OCI-LY7 (cell line): ENCODE measurements at places on chromosomes 1 and 21. TPM values are rescaled to one million over a fixed set of nuclear protein-coding genes. Genes with fewer than 3 reads are reported as not detected.

GRCh38 chr1:230284891-230285290, 141.2 kb downstream of the PGBD5 start:
- no peak for DNase-seq

- DNase-seq: no peak
Measured at GRCh38 chr1:92037400-92037799, 7.6 kb downstream of the EPHX4 start.

LAPTM5 gene
- total RNA-seq: 137 and 163 TPM in 2 replicates

- DNase-seq: no peak
Measured at GRCh38 chr1:228045871-228046270, 36.6 kb upstream of the ARF1 start.

WNT9A gene
- total RNA-seq: not detected in 2 replicates

DNA sequence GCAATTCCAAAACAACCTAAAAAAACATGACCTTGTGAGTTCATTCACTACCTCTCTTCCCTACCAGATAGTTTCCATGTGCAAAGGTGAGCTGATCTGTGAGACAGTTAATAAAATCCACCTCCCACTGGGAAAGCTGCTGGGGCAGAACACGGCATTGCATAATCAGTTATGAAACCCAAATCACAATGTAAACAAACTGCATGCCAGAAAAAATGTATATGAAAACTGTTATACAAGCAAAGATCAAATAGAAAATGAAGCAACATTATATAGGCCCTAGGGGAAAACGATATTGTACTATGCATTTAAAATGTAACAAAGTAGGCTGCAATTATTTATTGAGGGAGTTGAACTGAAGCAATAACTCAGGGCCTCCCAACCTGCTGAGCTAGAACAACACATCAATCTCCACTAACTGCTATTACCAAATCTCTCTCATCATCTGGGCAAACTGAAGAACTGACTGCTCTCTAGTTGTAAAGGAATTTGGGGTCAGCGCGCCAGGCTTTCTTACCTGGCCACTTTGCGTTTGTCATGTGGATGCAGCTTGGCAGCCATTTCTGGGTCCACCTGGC, 31.0 kb downstream of the TRIT1 start:
- no peak for DNase-seq

SPATA1 gene
- total RNA-seq: 1.4 and 6.9 TPM in 2 replicates

GRCh38 chr21:41800425-41801320, 33.8 kb upstream of the RIPK4 start:
- DNase-seq: no peak

- no peak for DNase-seq
Measured at GRCh38 chr1:196178083-196178635, 430.1 kb downstream of the KCNT2 start.

DEPDC1 gene
- 45.7 and 49.6 TPM in 2 replicates for total RNA-seq

DNA sequence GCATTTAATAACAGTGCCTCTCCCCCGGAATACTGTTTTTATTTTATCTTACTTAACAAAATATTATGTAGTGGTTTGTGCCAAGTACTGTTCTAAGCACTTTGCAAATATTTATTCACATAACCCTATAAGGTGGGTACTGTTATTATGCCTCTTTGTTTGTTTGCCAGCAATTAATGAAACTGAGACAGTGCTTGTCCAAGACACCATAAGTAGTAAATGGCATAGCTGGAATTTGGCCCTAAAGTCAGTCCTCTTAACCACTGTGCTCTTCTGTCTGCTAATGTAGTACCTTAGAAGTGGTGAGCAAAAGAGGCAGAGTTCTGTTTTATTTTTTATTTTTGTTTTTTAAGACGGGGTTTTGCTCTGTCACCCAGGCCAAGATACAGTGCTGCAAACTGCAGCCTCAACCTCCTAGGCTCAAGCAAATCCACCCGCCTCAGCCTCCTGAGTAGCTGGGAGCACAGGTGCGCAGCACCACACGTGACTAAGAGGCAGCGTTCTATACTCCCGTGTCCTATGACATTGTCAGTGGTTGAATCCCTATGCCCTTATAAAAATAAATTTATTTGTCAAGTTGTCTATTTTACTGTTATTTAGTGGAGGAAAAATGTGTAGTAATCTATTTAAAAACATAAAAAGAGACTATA, 165.8 kb downstream of the CLEC20A start:
- no peak for DNase-seq

DNA sequence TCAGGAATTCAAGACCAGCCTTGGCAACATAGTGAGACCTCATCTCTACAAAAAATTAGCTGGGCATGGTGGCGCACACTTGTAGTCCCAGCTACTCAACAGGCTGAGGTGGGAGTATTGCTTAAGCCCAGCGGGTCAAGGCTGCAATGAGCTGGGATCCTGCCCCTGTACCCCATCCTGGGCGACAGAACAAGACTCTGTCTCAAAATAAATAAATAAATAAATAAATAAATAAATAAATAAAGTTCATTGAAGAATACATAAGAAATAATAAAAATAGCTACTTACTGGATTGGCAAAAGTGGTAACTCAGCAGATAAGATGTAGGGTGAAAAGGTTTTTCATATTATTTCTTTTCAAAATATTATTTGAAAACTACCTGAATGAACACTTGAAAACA, 5.9 kb downstream of the CEP170 start:
- no peak for DNase-seq

TMEM52 gene
- 2.5 and 2.7 TPM in 2 replicates for total RNA-seq

DNA sequence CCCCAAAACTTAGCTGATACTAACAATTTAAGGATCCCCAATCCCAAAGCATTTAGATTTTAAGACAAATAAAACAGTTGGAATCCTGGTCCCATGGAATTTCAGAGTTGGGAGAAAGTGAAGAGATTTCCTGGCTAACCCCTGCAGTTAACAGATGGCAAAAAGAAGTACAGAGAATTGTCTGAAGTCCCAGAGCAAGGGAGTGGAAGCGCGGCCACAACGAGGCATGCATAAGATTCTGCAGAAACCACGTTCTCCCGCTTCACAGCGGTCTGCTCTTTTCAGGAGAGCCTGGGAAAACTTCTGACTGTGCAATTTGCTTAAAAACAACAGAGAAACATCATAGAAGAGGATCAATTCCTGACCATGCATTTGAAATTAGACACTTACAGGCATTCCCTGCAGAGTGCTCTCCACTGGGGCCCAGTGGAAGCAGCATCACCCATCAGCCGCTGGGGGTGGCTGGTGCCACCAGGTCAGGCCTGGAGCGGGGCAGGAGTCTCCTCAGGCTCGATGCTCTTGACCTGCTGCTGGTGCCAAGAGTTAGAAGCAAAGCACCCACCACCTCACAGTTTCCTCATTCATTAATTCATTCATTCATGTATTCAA, 226.7 kb upstream of the POU3F1 start:
- no peak for DNase-seq

DNA sequence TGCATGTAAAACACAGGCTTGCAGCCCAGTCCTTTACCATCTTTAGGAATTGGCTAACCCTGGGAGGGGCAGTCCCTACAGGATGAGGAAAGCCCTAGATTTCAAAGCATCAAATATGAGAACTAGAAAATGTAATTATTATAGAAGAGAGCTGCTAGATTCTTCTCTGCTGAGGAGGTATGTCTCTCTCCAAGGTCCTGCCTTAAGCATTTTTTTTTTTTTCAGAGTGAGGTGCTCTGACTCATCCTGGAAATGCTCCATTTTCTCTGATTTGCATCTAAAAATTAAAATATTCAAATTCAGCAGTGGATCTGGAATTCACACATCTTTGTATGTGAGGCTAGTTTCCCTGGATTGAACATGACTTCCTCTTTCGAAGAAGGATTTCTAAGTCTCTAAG, 149.8 kb downstream of the ZNF648 start:
- DNase-seq: no peak

TMCO4 gene
- 7.8 and 8.1 TPM in 2 replicates for total RNA-seq

DNA sequence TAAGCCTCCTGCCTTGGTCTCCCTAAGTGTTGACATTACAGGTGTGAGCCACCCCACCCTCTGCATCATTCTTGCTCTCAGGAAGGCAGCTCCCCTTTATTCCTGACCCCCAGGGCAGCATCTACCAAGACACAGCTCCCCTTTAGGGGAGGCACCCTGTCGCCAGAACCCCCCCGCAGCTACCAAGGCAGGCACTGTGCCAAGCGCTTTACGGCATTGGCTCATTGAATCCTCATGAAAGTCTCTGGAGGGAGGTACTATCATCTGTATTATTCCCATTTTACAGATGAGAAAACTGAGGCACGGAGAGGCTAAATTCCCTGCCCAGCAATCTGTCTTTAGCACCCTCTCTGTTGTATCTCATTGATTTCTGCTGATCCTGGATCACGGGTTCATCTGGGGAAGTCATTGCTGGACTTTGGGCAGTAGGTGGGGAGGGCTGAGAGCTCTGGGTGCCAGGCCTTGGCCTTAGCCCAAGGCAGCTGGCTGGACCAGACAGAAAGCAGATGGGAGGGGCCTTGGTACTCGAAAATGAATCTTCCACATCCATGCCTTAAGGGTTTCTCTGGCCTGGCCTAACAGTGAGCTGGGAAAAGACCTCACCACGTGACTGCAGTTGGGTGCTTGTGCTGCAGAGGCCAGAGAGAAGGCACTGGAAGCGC, 5.9 kb downstream of the PLOD1 start:
- no peak for DNase-seq

- DNase-seq: no peak
Measured at GRCh38 chr1:54758678-54759348, 5.5 kb downstream of the PARS2 start.

CGN gene
- 5.5 TPM in 2 replicates for total RNA-seq

DTL gene
- total RNA-seq: 61.4 and 61.7 TPM in 2 replicates

BARHL2 gene
- not detected in 2 replicates for total RNA-seq

DNA sequence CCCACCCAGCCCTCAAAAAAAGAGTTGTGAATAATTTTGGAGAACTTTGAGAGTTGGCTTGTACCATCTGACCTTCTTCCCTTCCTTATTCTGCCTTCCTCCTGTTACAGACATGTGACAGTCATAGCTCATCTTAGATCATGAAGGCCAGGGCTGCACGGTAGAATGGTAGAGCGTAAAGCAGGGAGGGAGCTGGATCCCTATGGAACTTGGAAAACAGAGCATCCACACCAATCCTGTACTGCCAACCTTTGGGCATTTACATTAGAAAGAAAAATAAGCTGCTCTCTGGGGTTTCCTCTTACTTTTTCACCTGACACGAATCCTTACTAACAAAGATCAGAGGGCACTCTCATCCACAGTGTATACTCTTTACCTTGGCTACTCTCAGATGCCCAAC, 121.5 kb downstream of the GPR52 start:
- no peak for DNase-seq

DNA sequence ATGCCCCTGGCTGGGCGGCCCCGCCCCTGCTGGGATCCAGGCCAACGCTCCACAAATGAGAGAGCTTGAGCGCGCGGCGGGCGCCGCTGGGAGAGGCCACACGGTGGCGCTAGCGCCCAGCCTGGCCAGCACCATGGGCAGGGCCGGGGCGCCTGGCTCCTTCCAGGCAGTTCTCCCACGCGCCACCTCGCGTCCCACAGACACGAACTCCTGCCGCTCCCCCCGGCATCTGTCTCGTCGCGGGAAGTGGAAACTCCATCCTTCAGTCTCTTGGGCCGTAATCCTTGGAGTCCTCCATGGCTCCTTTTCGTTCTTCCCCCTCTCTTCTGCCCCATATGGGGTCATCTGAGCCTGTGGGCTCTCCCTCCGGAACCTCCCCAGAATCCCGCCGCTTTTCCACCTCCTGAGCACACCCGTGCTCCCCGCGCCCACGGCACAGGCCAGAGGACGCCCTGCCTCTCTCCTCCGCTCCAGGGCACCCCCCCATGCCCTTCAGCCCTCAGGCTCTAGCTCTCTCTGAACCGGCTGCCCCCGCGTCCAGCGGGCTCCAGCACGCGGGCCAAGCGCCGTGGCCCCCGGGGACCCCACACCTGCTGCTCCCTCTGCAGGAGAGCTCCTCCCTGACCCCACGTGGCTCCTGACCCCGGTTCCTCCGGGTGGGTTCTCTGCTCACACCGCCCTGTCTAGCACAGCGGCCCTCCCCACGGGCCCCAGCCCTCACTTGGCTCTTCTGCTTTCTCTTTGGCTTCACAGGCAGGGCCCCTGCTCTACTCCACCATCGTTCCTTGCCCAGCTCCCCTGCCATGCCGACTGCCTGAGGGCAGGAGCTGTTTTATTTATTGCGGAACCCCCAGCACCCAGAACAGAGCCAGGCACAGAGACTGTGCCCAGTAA, 31.9 kb upstream of the EDN2 start:
- peak; percentile 54 for DNase-seq

GLMP gene
- total RNA-seq: 4.9 and 8.0 TPM in 2 replicates

ANXA9 gene
- 0.39 and 0.65 TPM in 2 replicates for total RNA-seq

F5 gene
- total RNA-seq: not detected in 2 replicates

DNA sequence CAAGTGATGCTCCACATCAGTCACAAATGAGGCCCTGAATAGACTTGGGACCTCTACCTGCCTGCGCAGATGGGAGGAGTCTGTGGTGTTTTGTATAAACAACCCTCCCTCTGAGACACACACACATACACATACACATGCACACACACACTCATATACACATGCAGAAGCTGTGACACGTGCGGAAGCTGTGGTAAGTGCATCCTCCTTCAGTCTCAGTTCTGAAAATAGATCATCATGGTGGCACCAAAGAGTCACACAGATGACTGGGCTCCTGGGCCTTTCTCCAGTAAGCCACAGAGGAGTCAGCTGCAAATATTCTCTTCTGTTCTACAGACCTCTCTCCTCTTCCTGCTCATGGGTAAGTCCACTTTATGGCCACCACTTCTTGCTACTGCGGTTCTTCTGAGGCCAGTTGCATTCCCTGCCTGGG, at the start of gene LY9:
Gene LY9, plus strand, starts transcription at position 224 of the 433 bp plus-strand sequence. Its CDS starts 14 bp downstream, at position 238.
- peak; percentile 94 for DNase-seq

- DNase-seq: no peak
Measured at GRCh38 chr1:170659399-170660035, 4.4 kb upstream of the PRRX1 start.

DNA sequence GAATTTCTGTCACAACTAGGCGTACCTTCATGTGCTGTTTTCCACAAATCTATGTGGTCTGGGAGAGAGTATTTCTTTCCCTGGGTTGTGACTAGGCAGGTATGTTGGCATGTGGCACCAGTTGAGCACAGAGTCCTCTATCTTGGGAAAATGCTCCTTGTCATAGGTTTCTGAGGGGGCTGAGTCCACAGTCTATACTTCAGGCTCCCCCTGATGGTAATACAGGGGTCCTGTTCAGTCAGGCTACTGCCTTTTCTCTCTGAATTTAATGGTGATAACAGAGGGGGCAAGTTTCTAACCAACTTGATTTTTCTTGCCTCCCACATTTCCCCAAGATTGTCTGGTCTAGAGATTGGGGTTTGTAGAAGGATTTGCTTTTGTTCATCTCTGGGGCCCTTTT, 35.8 kb downstream of the VANGL1 start:
- DNase-seq: no peak

DNA sequence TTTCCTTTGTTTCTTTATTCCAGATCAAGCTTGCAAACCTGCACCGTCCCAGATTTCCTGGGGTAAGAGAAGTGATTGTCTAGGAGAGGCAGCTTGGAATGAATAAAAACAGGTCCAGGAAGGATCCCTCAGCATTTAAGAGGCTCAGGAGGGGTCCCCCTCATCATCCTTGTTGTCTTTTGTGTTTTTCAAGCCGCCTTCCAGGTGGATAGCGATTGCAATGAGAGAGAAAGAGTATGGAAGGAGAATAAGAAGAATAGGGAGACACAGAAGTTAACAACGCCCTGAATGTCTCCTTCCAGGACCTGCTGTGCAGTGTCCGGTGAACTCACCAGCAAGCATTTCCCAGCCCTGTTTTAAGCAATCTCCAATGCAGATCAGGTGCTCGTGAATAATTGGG, 8.5 kb downstream of the ERG start:
- DNase-seq: no peak

GRCh38 chr21:17583898-17584297, 28.8 kb downstream of the BTG3 start:
- DNase-seq: no peak

MAEL gene
- total RNA-seq: not detected in 2 replicates

HES2 gene
- total RNA-seq: not detected in 2 replicates

- DNase-seq: no peak
Measured at GRCh38 chr1:90753556-90753955, 36.5 kb upstream of the BARHL2 start.

- DNase-seq: no peak
Measured at GRCh38 chr1:240589585-240590110, 22.3 kb downstream of the GREM2 start.
